ENCODE measurements at places on chromosomes 2 and 18.
A peak's percentile ranks its signal among the peaks of the same experiment; 100 is the strongest.

- no peak for DNase-seq
Measured at GRCh38 chr2:72886505-72887031, 640 bp upstream of the SPR start.

GRCh38 chr2:44708661-44709000 lies 232.9 kb upstream of the SIX3 start:
- DNase-seq = no peak

DNA sequence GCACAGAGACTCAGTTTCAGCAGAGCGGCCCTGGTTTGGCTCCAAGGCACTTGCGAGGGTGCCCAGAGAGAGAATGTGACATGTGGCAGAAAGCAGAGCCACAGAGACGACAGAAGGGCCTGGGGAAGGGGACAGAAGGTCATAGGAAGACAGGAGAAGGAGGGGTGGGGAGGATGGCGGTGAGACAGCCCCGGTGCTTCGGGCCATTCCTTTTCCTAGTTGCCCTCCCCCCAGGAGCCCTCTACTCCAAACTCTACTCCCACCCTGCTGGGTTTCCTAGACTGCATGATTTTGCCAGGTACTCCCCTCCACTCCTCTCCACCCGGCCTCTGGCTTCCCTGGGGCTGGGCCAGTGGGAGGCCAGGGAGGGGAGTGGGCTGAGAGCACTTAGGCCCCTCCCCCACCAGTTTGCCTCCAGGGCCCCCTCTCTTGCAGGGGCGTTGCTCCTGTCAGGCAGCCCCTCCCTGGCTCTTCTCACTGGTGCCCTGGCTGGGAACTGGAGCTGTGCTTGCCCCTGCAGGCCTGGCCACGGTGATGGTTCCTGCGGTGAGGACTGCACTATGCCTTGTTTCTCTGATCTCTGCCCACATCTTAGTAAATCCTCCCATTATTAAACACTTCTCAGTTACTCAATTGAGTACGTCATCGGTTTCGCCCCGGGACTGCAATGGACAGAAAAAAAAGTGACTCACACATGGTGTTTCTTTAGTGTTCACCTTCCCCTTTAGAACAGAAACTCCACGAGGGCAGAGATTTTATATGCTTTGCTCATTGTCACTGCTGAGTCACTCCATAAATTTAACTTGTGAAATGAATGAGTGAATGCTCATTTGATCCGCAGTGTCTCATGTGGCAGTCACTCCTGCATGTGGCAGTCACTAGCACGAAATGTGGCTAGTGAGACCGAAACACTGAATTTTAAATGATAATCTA lies 58.7 kb upstream of the SP3 start:
- peak; percentile 97 for DNase-seq

DNA sequence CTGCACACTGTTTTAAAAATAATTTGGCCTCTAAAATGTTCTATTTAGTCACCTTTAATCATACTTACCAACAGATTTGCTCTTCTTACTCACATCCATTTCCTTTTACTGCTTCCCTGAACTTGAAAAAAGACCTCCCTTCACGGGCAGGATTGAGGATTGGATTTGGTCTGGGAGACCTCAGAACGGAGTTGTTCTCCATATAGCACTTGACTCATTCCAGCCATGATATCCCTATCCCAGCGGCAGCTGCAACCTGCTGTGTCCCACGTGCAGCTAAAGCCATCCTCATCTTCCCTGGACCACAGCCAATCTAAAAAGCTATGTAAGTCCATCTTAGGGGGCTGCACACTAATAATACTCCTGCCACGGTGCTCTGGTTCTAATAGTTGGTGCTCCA lies 97.0 kb upstream of the PTPRM start:
- no peak for DNase-seq

GRCh38 chr2:219500135-219500534 lies 1.4 kb downstream of the GMPPA start:
- peak; percentile 17 for DNase-seq

DNA sequence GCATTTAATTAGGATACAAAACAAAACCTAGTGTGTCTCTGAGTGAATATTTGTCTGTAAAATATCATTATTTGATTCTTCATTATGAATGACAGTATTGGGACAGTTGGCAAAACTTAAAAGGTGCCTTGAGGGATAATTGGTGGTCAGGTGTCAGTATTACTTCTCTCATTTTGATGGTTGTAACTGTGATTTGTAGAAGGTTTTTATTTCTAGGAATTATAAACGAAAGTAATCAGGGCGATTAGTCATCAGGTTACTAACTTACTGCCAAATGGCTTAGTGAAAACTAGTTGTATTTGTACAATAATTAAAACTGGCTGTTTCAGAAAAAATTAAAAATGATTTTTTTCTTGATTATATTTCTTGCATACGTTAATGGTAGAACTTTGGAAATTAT lies 117.6 kb downstream of the BIRC6 start:
- no peak for DNase-seq

DNA sequence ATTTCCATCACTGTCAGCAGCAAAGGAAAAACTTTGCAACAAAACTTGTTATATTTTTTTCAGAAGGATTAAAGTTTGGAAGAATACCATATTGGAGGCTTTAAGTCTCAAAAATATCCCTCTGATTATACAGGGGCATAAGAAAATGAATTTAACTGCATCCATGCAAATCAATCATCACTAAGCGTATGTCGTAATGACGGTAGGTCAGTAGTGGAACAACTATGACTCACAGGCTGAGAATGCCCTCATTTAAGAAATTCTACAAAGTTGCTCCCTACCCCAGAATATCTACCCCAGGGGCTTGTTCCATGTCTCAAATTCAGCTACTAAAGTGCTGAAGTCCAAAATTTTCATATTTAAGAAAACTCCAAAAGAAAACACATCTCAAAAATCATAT lies 12.5 kb upstream of the NAB1 start:
- DNase-seq = peak; percentile 82

- no peak for DNase-seq
Measured at GRCh38 chr18:13353084-13353823, 134.7 kb downstream of the LDLRAD4 start.

DNA sequence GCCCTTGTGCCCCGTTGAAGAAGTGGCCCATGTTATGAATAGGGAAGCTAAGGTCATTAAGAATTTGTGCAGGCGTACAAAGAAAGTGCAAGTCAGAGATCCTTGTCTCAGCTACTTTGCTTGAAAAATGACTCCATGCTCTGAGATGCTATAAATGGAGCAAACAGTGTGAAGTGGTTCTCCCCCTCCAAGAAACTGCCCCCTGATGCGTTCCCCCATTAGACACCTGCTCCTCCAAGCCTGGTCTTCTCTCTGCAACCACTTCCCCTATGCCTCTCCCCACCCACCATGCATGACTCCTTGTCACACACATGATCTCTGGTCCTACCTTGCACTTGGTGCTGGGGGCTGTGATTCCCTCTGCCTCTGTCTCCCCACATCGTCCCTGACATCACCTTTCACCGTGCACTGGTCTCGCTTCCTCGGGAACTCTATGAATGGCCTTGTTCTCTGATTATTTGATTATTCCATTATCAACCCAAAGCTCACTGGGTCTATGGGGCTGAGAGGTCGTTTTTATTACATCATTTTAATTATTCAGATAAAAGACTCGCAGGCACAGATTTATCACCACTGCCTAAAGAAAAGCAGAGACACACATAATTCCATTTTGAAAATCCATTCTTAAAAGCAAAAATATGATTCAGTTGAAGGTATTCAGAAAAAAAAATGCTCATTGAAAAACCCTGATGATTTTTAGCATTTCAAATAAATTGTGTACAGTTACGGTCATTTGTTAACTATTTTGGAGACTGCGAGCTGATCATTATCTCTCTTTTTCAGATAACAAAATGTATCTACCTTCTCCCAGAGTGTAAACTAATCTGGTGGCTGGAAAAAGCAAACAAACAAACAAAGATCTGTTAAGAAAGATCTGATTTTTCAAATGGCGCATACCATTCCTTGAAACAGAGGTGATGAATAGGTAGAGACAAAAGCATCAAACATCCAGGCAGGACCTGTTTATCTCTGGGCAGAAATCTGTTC lies 294.9 kb downstream of the SOX11 start:
- DNase-seq = no peak

GRCh38 chr18:53950545-53950944 lies 273.9 kb downstream of the MBD2 start:
- no peak for DNase-seq

GRCh38 chr2:10597956-10598355 lies 91.8 kb downstream of the NOL10 start:
- no peak for DNase-seq

GRCh38 chr2:232931636-232932035 lies 61.6 kb downstream of the SNORC start:
- DNase-seq = peak; percentile 25

- no peak for DNase-seq
Measured at GRCh38 chr2:197858607-197859140, 54.3 kb downstream of the PLCL1 start.

- no peak for DNase-seq
Measured at GRCh38 chr2:177519534-177520115, 127.1 kb downstream of the AGPS start.

GRCh38 chr2:128978212-128978611 lies 659.5 kb upstream of the HS6ST1 start:
- no peak for DNase-seq

- no peak for DNase-seq
Measured at GRCh38 chr2:1557467-1557820, 144.2 kb downstream of the TPO start.

GRCh38 chr2:8317418-8317817 lies 364.4 kb upstream of the ID2 start:
- DNase-seq = no peak

GRCh38 chr2:203914546-203915182 lies 21.9 kb upstream of the ICOS start:
- DNase-seq = no peak

- DNase-seq = peak; percentile 52
Measured at GRCh38 chr2:42569116-42569711, 782 bp downstream of the MTA3 start.

DNA sequence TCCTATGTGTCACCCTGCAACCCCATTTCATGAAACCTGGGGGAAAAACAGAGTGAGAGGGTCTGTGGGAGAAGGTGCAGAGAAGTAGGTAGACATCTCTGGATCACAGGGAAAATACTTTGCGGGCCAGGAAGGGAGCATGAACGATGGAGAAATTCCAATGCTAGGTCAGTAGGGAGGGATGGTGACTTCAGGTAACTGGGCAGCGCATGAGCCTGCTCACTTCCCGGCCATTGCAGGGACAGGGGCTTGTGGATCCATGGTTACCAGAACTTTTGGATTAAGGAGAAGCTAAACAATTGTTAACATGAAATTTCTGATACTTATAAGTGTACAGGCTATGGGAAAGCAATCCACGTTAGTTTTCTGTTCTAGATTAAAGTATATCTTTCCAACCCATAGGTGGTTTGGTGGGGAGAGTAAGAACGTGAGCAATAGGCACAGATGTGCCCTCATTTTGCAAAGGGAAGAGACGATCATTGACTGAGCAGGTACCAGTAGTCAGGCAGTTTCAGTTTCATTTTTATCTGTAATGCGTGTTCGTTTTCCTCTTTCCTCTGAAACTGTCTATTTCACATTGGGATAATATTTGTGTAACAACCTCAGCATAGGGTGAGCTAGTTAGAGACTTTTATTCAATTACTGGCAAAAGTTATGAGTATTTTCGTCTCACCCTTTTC lies 65.0 kb downstream of the NYAP2 start:
- DNase-seq = no peak

GRCh38 chr2:28185891-28186290 lies 206.8 kb upstream of the FOSL2 start:
- peak; percentile 76 for DNase-seq

- no peak for DNase-seq
Measured at GRCh38 chr2:95049683-95049955, 24.1 kb downstream of the MAL start.
